Central memory CD4-positive, alpha-beta T cell (primary cell): ENCODE measurements at places on chromosomes 2 and 18.

- DNase-seq = no peak
Measured at GRCh38 chr2:12732651-12733050, 15.9 kb downstream of the TRIB2 start.

DNA sequence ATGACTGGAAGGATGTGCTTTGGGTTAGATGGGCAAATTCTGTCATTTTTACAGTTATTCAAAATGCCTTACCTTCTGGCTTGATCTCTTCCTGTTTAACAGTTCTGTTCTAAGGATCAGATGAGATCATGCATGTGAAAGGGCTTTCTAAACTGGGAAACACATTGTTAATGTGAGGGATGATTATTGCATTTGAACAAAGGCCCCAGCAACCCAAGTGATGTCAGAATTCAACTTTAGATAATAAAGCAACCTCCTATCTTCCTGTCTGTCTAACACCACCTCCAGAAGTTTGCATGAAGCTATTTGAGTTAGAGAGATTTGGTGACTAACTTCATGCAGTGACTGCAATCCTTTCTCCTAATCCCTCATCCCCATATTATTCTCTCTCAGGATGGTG, 77.8 kb upstream of the B3GNT2 start:
- no peak for DNase-seq

- DNase-seq = no peak
Measured at GRCh38 chr2:68388358-68388757, 23.3 kb downstream of the PLEK start.

DNA sequence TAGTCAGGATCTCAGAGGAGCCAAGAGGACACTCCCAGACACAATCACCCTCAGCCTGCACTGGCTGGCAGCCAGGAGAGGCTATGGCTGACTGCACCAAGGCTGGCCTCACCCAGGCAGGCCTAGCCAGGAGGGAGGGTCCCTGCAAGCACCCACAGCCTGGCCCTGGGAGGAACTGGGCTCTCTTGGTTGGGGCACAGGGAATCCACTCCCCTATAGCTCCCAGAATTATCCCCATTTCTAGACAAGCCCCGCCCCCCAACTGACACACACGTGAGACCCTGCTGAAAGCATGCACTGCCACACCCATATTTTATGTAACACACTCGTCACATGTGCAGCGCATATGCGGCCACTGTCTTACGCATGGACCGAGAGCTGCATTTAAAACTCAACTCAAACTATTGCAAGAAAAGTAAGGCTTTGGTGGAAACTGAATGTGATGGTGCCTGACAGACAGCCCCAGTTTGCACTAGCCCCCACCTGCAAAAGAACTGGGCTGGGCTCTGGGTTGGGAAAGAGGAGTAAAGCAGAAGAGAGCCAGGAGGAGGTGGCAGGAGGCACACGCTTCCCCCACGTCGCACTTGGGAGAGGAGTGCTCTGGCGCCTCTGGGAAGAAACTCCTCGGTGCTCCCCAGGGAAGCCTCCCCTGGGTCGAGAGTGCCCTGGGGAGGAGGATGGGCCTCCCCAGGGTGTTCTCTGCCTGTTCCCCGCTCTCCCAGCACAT, 28.9 kb upstream of the ARHGEF4 start:
- no peak for DNase-seq

DNA sequence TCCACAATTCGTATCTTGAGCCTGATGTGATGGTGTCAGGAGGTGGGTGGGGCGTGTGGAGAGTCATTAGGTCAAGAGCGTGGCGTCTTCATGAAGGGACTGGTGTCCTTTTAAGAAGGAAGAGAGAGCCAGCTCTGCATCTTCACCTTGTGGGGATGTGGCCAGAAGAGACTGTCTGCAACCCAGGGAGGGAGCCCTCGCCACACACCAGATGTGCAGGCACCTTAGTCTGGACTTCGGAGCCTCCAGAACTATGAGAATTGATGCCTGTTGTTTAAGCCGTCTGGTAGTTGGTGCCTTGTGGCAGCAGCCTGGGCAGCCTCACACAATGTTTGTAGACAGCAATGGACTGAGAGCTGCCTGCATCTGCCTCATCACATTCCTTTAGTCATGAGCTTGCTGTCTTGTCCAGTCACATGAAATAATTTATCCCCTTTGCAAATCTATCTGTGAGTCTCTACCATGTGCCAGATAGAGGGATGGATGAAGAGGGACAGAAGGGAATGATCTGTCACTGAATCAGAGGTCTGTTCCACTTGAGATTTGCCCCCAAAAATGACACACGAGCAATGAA, 61.0 kb downstream of the MYT1L start:
- DNase-seq = no peak

DNA sequence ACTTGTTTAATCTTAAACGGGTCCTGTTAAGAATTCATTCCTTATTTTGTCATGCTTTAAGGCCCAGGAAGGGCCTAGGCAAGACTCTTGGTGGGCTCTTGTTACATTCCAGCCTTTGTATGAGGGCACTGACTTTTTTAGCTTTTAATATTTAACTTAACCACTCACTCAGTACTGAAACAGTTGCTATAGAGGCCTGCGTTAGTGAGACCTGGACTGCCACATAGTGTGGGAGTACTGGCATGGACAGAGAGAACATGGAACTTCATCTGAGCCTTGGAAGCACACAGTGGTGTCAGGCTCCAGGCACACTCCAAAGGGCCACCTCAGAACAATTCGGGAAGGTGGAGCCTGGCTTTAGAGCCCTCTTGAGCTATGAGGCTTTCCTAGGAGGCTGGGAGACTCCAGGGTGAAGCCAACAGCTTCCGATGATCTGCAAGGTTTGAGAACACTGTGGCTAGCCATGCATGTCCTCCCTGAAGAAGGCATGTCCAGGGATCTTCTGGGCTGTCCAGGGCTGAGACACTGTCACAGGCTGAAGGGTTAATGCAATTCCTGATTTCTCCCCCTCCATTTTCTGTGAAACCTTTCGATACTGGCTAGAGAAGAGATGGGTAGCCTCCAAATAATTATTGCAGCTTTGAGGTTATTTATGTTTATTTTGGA, 155.4 kb upstream of the ACAA2 start:
- DNase-seq = no peak

DNA sequence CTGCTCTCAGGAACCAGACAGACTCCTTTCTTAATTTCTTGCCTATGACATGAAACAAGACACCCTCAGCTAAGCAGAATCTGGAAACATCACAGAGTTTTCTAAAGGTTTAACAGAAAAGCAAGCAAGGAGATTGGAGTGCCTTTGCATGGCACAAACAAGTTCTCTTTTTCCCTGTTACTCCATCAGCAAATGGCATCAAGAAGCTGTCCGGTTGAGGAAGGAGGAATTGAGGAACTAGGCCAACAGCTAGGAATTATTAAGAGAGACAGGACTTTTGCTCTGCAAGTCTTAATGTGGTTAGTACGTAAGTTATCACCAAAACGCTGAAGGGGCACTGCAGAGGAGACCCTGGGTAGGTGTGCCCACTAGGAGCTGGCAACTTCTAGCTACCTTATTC, 53.2 kb downstream of the NEB start:
- DNase-seq = no peak

- no peak for DNase-seq
Measured at GRCh38 chr2:133317178-133317577, 251.1 kb downstream of the NCKAP5 start.

GRCh38 chr2:128520791-128521190, 202.1 kb upstream of the HS6ST1 start:
- DNase-seq = no peak

DNA sequence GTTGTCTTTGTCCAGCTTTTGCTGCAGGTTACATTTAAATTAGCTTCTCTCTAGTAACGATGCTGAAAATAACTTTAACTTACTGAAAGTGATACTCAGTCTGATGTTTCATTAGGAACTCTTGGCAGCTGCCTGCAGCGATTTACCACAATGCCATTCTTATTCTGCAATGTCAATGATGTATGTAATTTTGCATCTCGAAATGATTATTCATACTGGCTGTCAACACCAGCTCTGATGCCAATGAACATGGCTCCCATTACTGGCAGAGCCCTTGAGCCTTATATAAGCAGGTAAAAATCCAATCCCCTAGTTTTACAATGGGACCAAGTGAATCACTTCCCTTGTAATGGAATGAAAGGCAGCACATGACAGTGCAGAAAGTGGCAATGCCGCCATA, 16.3 kb upstream of the MFF start:
- DNase-seq = no peak

DNA sequence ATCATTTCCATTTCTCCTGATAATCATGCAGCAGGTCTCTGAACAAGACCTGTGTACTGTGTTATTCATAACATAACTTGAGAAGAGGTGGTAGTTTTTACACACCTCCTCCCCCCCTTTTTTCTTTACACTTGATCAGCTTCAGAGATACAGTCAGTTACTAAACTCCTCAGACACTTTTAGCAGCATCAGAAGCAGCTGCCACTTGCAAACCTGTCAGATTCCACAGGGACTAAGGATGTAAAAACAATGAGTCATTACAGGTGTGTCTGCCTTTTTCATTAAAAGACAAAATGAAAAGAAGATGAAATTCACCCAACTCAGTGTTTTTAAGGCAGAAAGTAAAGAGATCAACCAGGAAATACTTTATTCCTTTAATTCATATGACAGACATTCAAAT, 254.0 kb downstream of the NRXN1 start:
- no peak for DNase-seq

- no peak for DNase-seq
Measured at GRCh38 chr2:233036162-233036838, 3.8 kb downstream of the NEU2 start.

- DNase-seq = no peak
Measured at GRCh38 chr18:58537272-58538038, 91.4 kb downstream of the ALPK2 start.

DNA sequence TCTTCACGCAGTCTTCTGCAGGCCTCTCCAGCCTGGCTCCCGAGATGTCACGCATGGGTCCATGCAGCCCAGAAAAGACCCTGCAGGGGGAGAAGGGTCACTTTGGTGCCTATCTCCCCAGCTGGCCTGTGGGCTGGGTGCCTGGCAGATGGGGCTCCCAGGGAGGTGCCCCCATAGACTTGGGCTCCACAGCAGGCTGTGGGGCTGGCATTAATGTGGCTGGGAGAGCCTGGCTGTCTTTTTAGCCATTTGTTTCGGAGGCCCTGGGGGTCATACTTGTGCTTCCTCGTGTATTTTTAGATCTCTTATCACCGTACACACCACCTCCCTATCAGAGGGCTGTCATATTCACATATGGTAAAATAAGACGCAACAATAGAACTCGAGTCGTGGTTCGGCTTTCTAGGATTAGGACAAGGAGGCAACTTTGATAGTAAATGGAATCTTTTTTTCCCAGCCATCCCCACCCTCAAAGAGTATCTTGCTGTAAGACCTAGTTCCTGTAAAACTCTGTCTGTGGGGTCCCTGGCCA, 74.5 kb downstream of the LRRFIP1 start:
- no peak for DNase-seq

DNA sequence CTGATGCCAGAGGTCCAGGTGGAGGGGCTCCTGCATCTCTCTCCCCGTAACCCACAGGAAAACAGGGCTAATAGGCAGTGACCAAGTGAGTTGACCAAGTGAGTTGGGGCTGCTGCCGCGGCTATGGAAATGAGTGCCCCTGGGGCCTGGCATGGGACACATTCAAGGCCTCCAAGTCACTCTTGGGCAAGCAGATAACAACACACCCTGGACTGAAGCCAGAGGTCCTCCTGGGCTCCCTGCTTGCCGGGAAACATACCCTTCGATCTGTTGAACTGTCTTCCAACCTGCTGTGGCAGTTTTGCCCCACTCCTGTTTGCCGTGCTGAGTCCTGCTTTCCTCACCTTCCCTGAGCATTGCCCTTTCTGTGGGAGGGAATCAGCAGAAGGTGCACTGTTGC, 89.2 kb downstream of the LIPG start:
- DNase-seq = no peak

DNA sequence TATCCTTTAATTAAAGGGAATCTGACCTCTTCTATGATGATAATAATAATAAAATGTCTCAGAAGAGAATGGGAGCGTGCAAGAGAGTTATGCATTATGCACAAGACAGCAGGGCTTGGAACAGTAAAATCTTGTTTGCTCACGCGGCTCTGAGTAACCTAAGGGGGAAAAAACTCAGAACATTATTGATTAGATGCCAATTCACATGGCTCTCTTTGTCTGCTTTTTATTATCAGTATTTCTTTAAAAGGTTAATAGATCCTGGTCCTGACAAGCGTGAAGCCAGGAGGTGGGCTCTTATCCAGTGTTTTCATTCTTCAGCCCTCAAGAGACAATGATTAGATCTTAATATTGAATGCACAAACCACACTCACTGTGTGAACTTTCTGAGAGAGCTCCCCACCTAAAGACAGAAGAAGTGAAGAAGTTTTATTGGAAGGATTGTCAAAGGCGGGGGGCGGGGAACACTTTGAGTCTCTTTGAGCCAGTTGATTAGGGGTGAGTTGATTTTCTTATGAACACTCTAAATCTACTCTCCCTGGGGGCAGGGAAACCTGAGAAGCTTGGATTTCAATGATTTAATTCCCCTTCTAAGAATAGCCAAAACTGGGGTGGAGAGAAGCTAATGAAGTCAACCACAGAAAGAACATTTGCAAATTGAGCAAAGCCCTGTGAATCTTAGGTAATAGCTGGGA, 127.5 kb upstream of the CTAGE1 start:
- no peak for DNase-seq

- no peak for DNase-seq
Measured at GRCh38 chr18:9191658-9192256, 55.2 kb downstream of the ANKRD12 start.

- DNase-seq = no peak
Measured at GRCh38 chr2:88247531-88247930, 77.4 kb downstream of the THNSL2 start.

GRCh38 chr2:222671259-222672067, at the start of gene MOGAT1:
Gene MOGAT1, plus strand, starts transcription at chr2:222671658. Its CDS starts 128 bp downstream, at chr2:222671786.
- no peak for DNase-seq

- DNase-seq = no peak
Measured at GRCh38 chr2:226080334-226080733, 680.8 kb downstream of the NYAP2 start.

- DNase-seq = no peak
Measured at GRCh38 chr2:183253441-183254130, 129.3 kb downstream of the NUP35 start.

- DNase-seq = no peak
Measured at GRCh38 chr2:168155046-168155445, 92.3 kb downstream of the STK39 start.

DNA sequence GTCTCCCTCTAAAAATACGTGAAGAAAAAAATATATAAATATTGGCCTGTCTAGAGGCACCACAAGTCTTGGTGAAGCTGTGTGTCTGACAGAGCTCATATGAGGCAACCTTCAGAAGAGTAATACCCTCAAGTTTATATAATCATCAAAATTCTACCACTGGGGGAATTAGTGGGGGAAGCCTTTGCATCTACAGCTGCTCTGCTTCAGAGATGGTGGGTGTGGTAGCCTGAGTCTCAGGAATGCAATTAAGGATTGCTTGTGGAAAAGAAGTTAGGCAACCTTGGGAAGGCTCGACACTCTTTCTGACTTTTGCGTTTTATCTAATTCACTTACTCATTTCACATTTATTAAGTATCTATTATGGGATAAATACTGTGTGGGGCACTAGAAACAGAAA, 17.4 kb downstream of the TPGS2 start:
- DNase-seq = no peak
